Panc1 (cell line): ENCODE measurements at places on chromosomes 12 and 14. TPM values are rescaled to one million over a fixed set of nuclear protein-coding genes. Genes with fewer than 3 reads are reported as not detected.

Gene SPRYD3
- total RNA-seq, result 25.0 TPM

Gene IAPP
- not detected for total RNA-seq

Gene EDDM3A
- not detected for total RNA-seq

Gene KRT72
- total RNA-seq, result not detected

Gene KRT79
- not detected for total RNA-seq

Gene DNAI7
- 0.10 TPM for total RNA-seq

Gene CKAP4
- total RNA-seq, result 95.9 TPM

GRCh38 chr12:29317556-29318363 is 63.2 kb downstream of the ERGIC2 start:
- DNase-seq, result peak; percentile 69

GRCh38 chr12:50508414-50508813 is 3.6 kb downstream of the DIP2B start:
- DNase-seq, result no peak

- DNase-seq, result no peak
These were observed 11.4 kb downstream of the DGLUCY start for GRCh38 chr14:91125271-91125660.

GRCh38 chr12:89260841-89261637 is 91.3 kb downstream of the DUSP6 start:
- no peak for DNase-seq

- no peak for DNase-seq
These were observed 1.6 kb downstream of the TULP3 start for GRCh38 chr12:2892246-2892645.

DNA sequence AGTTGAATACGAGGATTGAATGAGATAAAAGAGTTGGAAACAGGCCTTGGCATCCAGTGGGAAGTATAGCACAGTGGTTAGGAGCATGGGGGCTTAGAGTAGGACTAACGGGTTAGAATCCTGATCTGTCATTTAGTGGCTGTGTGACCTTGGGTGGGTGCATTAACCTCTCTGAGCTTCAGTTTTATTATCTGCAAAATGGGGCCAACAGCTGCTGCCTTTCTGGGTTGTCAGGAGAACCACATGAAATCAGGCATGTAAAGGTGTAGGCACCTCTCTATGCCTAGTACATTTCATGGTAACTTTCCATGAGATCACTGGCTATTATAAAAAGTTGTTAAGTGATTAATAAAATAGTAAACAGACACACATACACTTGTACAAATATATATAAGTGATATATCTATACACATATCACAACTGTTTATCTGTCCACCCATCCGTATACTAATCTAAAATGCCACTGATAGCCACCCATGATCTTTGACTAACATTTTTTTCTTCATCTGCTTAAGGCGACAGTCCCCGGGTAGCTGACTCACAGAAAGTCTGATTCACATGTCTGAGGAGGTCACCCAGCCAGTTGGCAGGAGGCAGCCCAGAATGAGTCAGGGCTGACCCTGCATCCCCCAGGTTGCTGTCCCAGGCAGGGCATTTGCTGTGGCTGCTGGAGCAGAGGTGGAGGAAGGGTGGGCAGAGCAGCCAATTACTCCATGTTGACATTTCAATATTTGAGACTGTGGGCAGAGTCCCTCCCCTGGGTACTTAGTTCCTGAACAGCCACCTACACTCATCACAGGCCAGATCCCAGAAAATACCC is 125.6 kb upstream of the NOS1 start:
- DNase-seq, result peak; percentile 78

DNA sequence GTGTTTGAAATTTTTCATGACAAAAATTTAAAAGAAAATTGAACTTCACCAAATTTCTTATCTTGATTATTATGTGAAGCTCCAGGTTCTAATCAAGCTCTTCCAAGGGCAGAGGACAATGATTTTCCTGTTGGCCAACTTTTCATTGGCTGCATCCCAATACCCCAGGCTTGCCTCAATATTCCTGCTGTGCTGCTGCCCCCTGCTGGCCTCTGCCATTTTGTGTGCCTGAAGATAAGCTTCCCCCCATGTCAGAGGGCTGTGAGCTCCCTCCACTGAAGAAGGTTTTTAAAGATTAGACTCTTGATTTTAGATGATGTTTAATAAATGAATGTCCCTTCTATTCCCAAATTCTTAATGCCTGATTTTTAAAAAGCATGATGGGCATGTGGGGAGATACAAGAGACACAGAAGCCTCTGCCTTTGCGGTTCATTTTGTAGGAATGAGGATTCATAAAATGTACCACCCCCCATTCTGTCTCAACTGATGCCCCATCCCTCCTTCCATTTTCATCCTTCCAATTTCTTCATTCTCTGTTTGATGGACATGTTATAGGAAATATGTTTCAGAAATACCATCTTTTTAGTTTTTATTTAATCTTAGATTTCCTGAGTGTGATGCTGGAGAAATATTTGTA is 76.7 kb upstream of the RGS6 start:
- DNase-seq, result peak; percentile 1

- DNase-seq, result no peak
These were observed 4.8 kb downstream of the TXNDC16 start for GRCh38 chr14:52547526-52547925.

- no peak for DNase-seq
These were observed 76.9 kb upstream of the HMGA2 start for GRCh38 chr12:65747338-65747737.

- DNase-seq, result no peak
These were observed 153.4 kb downstream of the DPF3 start for GRCh38 chr14:72740504-72740961.

- DNase-seq, result no peak
These were observed 45.9 kb upstream of the SLC24A4 start for GRCh38 chr14:92277031-92277430.

DNA sequence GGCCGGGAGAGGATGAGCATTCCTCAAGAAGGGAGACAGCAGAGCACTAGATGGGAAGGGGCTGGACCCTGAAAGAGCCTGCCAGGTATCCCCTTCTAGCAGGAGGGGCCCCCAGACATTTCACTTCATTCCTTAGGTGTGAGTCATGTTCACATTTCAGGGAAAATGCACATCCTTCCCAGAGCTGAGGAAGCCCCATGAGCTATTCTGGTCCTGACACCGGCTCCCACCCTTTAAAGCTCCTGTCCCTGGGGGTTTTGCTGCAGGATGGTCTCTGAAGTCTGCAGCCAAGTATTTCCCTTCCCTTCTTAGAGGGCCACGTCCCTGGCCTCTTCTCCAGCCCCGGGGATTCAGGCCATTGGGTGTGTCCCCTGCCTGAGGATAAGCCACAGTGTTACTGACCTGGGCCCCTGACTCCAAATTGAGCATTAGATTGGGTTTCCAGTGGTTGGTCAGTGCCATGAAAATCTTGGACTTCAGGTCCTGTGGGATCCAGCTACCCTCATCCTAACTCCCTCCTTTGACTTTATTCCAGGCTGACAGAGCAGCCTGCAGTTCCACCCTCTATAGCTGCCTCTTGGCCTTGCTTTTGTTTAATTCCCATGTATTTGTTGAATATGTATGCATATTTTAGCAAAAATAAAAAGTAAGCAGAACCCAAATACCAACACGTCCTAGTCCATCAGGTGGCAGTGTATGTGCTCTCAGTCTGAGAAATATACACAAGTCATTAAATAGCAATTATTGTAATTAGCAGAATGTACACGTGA is 267.1 kb downstream of the CACNA1C start:
- no peak for DNase-seq

GRCh38 chr14:39974036-39974435 is 541.8 kb upstream of the FBXO33 start:
- DNase-seq, result no peak
